ENCODE measurements at places on chromosomes 6 and 20.

GRCh38 chr6:6657085-6657819, 68.7 kb downstream of the LY86 start:
- DNase-seq: no peak

GRCh38 chr6:133683308-133683580, 205.7 kb upstream of the TCF21 start:
- no peak for DNase-seq

DNA sequence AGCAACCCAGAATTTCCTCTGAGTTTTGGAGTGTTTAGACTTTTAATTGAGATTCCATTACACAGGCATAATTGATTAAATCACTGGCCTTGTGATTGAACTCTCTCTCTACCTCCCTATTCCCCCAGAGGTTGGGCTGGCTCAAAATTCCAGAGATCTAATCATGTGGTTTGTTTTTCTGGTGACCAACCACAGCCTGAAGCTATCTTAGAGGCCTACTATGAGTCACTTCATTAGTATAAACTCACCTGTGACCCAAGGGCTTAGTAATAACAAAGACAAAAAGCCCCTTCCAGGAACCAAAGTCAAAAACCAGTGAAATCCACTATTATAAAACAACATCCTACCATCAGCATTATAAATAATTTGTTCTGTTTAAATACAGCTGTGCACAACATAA, 992.5 kb upstream of the CITED2 start:
- DNase-seq: no peak

GRCh38 chr6:168683621-168684020, 242.6 kb downstream of the SMOC2 start:
- DNase-seq: no peak

DNA sequence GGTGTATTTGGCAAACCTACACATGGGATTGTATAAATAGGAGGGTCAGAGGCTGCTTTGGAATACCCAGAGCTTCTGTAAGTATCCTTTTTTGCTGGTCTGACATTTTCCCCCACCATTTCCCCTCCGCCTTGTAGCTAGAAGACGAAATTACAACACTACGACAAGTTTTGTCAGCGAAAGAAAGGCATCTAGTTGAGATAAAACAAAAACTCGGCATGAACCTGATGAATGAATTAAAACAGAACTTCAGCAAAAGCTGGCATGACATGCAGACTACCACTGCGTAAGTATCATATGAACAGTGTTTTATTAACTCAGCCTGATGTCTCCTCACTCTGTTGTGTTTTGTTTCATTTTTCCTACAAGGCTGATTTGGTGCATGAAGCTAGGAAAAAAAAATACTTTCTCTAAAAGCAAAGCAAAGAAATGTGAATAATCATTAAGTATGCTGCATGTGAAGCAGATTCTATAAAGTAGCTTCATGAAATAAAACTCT, 72.7 kb downstream of the HDDC2 start:
- DNase-seq: no peak

DNA sequence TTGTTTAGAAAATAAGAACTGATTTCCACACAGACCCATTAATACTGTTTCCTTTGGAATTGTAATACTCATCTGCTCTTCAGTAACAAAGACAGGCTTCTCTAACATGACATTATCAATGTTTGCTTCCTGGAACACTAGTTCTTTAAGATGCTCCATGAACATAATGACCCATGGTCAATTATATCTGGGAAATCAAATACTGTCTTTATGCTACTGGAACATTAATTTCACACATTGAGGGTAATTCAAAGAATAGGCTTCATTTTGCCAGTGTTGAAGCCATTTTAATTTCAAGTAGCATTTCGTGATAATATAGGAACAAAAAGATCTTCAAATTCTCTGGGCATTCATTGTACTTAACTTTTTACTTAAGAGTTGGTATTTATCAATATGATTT, 80.9 kb downstream of the OPN5 start:
- DNase-seq: no peak

DNA sequence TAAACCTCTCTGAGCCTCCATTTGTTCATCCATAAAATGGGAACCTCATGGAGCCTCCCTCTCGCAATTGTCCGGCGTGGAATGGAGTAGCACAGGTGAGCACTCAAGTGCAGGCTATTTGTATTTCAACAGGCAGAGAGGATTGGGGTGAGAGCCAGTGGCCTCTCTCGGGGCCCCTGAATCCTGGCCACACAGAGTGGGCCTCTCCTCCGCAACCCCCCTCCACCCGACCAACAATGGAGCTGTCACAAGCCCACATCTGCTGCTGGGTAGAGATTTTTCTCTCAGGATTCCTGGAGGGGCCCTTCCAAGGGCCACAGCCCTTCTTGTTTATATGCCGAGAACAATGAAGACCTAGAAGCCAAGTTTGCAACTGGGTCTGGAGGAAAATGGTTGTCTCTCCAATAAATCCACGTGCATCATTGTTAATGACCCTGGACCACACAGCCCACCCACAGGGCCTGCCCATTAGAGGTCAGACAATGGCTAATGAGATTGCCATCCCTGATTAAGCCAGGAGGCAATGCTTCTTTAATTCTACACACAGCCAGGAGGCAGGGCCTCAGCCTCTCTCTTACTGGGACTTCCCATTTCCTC, 233.0 kb downstream of the ANKRD60 start:
- DNase-seq: no peak

GRCh38 chr20:33251496-33251895, 15.7 kb downstream of the BPIFA1 start:
- no peak for DNase-seq

GRCh38 chr6:83083476-83083875, 16.0 kb downstream of the DOP1A start:
- DNase-seq: no peak

DNA sequence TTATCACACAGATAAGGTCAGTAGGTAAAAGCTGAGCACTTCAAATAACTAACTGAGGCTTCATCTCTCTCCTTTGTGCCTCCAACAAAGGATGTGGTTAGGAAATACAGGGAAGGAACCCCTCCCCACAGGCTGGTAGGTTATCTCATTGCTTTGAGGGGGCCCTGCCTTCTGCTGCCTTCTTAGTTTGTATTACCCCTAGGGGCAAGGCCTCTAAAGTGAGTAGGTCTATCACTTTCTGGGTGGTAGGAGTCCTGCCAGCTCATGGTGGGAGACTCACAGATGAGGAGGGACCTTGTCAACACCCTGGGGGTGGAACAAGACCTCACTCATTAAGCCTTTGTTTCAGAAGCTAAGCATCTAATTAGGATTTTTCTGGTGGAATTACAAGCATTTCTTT, 34.6 kb downstream of the EDN1 start:
- no peak for DNase-seq

DNA sequence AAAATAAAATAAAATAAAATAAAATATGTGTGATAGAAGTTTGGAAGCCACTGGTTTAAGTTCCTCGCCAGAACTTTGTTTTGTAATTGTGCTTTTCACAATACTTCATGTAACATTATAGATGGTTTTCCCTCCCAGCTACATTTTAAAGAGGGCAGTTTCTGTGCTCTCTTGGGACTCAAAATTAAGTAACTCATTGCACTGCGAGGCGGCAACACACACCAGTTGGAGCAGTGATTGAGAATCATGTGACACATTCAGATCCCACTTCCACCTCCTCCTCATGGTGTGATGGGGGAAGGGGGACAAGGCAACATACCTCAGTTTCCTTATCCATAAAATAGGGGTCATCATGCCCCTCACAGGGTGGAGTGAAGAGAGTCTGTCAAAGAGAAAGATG, 7.5 kb downstream of the C2 start:
- no peak for DNase-seq

GRCh38 chr6:110814102-110815014, 911 bp downstream of the CDK19 start:
- DNase-seq: peak; percentile 41

GRCh38 chr6:50021894-50022293, at the start of gene DEFB110:
Gene DEFB110, minus strand, starts transcription at chr6:50021994. Its CDS starts 59 bp downstream, at chr6:50021935.
- DNase-seq: no peak

DNA sequence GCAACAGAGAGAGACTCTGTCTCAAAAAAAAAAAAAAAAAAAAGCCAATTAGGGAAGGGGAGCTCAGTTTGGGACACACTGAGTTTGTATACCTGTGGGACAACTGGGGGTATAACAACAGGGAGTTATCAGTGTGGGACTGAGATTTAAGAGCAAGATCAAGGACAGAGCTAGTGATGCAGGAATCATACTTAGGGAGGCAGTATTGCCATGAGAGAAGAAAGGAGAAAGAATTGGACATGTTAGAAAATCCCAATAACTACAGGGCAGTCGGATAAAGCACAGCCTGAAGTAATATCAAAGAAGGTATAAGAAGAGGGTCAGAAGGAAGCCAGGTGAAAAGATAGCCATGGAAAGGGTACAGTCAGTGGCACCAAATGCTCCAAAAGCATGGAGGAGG, 121.2 kb downstream of the PTPRT start:
- no peak for DNase-seq

GRCh38 chr6:104046426-104046825, 813.3 kb downstream of the HACE1 start:
- DNase-seq: no peak

- DNase-seq: no peak
These were observed 148.7 kb downstream of the PRL start for GRCh38 chr6:22147921-22148776.

DNA sequence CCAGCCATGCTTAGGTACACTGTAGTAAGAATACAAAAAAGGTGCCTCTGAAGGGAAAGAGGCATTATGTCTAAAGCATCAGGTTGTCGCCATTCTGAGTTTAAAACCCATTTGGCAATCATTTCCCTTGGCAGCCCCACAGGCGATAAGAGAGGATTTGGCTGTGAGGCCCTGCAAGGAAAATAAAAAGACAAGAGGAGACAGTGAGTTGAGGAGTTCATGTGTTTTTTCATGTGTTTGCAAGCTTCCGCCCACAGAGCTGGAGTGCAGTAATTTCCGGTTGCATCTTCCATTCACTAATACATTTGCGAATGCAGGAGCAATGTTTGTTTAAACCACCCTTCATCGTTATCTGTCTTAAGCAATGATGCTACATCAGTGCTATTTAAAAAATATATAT, 138.5 kb upstream of the SOX4 start:
- DNase-seq: no peak

GRCh38 chr20:63703976-63704748, 3.6 kb downstream of the ARFRP1 start:
- no peak for DNase-seq

GRCh38 chr6:9126878-9127560, 691.7 kb upstream of the SLC35B3 start:
- DNase-seq: no peak

DNA sequence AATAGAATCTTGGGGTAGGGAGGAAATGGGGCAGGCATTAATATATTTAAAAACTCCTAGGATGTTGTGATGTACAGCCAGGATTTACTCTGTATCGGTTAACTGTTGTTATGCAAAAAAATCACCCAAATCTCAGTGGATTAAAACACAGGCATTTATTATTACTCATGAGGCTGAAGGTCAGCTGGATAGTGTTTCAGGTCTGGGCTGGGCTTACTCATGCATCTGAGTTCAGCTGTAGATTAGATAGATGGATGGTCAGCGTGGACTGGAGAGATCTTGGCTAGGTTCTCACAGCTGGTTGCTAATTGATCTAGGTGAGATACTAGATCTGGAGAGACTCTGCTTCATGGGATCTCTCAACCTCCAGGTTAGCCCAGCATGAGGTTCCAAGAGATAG, 131.4 kb downstream of the BTBD3 start:
- DNase-seq: no peak

DNA sequence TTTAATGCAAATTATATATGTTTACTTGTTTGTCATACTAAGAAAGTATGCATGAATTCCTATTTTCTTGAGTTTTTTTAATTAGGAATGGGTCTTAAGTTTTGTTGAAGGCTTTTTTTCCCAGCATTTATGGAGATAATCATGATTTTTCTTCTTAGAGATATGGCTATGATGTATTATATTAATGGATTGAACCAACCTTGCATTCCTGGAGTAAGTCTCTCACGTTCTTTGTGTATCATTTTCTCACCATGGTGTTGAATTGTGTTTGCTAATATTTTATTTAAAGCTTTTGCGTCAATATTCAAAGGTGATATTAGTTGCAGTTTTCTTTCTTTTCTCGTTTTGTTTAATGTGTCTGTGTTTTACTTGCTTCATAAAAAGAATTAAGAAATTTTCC, 48.4 kb upstream of the SLC35D3 start:
- no peak for DNase-seq

DNA sequence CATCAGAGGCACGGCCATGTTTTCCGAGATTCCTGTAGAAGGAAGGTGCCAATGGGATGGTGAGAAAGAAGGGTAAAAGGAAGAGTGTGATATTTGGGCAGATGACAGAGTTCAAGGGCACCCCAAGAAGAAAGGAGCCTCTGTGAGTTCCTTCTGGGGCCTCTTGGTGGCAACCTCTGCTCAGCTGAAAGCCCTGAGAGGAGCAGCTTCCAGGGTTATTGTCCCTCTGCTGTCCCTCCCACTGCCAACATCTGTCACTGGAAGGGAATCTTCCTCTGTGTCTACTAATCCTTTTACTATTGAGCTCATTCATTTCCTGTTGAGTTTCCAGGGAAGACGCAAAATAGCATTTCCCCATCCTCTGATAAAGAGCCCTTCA, 40.0 kb upstream of the KCNK16 start:
- no peak for DNase-seq

GRCh38 chr6:1643111-1643510, 33.4 kb downstream of the FOXC1 start:
- no peak for DNase-seq

DNA sequence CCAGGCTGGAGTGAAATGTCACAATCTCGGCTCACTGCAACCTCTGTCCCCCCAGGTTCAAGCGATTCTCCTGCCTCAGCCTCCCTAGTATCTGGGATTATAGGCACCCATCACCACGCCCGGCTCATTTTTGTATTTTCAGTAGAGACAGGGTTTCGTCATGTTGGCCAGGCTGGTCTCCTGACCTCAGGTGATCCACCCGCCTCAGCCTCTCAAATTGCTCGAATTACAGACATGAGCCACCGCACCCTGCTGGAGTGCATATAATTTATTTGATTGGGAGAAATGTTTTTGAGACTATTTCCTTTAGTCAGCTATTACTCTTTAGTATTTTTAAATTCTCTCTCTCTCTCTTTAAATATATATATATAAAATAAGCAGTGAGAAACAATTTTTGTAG, 29.8 kb downstream of the FAM83B start:
- no peak for DNase-seq

DNA sequence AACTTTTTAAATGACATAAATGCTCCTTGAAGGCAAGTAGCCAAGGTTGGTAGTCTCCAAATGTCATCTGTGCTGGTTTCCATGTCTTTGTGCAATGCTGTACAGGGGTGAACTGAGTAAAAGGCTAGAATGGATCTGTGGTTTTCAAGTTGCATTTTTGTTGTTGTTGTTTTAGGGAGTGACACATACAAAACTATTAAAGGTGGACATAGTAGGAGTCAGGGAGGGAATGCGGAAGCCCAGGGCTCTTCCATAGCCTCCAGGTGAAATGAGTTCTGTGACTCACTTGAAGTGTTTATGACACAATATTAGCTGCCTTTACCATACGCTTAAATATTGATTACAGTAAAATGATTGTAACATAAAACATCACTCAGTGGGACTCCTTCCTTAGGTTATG, 22.5 kb upstream of the QKI start:
- no peak for DNase-seq
